Endothelial cell (in vitro differentiated cells): ENCODE measurements at places on chromosomes 11 and 22. TPM values are rescaled to one million over a fixed set of nuclear protein-coding genes. Genes with fewer than 3 reads are reported as not detected.
A peak's percentile ranks its signal among the peaks of the same experiment; 100 is the strongest.

DNA sequence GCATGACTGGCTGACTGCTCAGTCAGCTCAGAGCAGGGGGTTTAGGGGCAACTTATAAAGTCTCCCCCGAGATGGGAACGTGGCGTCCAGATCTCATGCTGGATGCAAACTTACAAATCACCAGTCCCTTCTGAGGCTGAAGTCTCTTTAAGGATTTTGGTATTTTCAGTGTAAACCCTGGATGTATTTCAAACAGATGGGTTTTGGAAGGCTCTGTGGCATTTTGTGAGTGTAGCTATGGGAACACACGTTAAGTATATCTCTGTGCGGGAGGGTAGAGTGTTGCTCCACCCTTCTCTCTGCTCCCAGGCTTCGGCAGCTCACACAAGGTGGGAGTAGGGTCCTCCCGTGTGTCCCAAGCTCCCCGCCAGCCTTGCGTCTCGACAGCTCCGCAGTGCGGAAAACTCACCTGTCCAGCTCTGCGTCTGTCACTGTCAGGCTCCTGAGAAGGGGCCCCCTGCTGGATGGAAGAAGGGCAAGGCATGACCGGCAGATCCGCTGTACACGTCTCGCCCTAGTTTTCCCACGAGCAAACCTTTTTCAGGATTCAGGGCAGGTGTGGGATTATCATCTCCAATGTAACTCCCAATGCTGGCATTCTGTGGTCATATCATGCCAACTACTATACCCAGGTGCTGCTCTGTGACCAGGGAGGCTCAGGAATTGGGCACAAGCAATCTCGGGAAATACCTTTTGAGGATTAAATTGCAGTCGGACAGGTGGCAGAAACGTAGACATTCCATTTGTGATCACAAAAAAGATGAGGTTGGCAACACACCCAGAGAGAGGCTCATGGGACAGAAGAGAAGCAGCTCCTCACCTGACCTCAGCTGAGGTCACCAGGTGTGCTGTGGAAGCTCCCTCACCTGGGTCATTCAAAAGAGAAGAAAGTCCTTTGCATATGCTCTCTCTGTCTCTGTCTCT is 313.9 kb upstream of the B3GAT1 start:
- peaks cover 3% of the 10 kb centered on the region for H3K4me1 ChIP-seq
- H3K27ac ChIP-seq, result no peak overlapping the region
- H3K36me3 ChIP-seq, result no peaks in the 10 kb centered on the region
- H3K27me3 ChIP-seq, result peaks cover 5% of the 10 kb centered on the region

DNA sequence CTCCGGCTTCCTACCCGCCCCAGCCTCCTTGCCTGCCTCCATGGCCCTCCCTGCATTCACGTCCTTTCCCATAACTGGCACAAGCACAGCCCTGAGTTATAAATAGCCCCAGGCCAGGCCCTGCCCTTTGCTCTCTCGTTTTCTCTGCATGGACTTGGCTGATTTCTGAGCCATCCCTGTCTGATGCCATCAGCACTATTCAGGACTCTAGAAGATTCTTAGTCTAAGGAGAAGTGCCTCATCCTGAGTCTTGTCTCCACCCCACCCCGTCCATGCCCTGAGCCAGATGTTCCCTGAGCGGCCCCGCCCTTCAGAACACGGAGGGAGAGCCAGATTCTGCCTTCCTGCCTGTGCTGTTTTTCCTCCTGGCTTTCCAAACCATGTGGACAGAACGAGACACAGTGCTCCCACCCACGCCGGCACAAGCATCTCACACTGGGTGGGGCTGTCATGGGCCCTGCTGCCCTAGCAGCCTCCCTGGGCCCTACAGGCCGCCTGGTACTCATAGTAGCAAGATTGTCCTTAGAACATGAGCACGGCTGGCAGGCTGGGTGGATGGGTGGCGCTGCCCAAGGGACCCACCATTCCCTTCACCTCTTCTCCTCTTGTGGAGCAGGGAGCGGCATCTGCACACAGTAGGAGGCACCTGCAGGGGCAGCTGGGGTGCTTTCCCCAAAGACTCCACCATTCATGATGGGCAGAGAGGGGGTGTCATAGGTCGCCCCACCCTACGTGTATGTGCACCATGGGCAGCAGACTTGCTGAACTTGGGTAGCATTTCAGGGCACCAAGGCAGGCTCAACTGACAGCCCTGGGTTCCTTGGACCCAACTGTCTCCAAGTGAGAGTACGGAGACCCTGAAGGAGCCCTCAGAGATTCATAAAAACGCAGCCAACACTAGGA is 76.9 kb downstream of the BCR start:
- H3K36me3 ChIP-seq, result peaks cover 24% of the 10 kb centered on the region
- no peak overlapping the region for H3K27ac ChIP-seq
- H3K27me3 ChIP-seq, result peaks cover 12% of the 10 kb centered on the region
- DNase-seq, result no peak
- peak overlapping the region; percentile 14 for H3K4me3 ChIP-seq

- peaks cover 13% of the 10 kb centered on the region for H3K36me3 ChIP-seq
- no peak for DNase-seq
- peaks cover 15% of the 10 kb centered on the region for H3K27me3 ChIP-seq
- H3K4me1 ChIP-seq, result peaks cover 85% of the 10 kb centered on the region
Observed at GRCh38 chr11:33933602-33934001, 41.7 kb upstream of the LMO2 start.

DNA sequence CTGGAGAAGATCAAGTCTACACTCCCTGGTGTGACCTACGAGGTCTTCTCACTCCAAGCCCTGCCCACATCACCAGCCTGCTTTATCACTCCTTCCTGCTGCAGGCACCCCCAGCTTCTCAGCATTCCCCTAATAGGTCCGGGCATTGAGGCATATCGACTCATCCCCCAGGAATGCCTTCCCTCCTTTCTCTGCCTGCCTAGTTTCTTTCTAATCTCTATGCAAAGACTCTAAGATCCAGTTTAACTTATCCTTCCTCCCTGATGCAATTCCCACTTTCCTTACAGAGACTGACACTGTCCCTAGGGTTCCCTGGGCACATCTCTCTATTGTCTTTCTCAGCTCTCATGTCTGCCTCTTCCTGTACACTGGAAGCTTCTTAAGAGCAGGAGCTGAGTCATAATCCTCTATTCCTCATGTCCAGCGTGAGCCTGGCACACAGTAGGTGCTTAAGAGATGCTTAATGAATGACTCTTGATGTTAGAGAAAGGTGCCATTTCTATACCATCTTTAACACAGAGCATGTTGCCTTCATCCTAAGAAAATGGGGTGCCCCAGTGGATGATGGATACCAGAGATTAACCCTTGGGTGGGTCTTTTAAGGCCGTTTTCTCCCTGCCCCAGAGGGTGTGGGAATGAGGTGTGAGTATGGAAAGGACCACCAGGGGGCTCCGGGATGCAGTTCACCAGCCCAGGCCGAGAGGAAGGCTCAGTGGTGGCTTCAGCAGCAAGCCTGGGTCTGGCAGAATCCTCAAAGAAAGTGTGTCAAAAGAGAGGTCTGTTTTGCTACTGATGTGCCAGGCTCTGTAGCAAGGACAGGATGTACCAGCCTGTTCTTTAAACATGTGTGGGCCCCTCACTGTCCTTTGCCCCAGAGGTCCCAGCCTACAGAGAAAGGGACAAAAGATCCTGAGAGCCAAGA is 34.7 kb downstream of the PARVA start:
- H3K4me3 ChIP-seq, result no peak overlapping the region
- H3K4me1 ChIP-seq, result peaks cover 21% of the 10 kb centered on the region
- no peaks in the 10 kb centered on the region for H3K36me3 ChIP-seq
- peak; percentile 82 for DNase-seq
- H3K27ac ChIP-seq, result peak overlapping the region; percentile 22

Gene APOBEC3H
- not detected for total RNA-seq

DNA sequence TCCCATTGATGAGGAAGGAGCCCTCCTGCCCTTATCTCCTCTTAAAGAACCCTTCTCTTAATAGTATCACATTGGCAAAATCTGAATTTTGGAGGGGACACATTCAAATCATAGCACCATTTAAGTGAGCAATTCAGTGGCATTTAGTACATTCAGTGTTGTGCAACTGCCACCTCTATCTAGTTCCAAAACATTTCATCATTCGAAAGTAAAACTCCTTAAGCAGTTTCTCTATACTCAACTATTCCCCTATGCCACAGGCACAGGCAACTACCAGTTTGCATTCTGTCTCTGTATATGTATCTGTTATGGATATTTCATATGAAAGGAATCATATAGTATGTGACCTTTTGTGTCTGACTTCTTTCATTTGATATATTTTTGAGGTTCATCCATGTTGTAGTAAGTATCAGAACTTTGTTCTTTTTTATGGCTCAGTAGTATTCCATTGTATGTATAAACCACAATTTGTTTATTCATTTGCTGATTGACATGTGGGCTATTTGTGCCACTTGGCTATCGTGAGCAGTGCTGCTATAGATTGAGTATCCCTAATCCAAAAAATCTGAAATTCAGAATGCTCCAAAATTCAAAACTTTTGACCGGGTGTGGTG is 22.9 kb downstream of the FAR1 start:
- no peak overlapping the region for H3K4me3 ChIP-seq
- peaks cover 8% of the 10 kb centered on the region for H3K36me3 ChIP-seq
- peaks cover 3% of the 10 kb centered on the region for H3K27me3 ChIP-seq
- no peak for DNase-seq
- H3K4me1 ChIP-seq, result peaks cover 13% of the 10 kb centered on the region

DNA sequence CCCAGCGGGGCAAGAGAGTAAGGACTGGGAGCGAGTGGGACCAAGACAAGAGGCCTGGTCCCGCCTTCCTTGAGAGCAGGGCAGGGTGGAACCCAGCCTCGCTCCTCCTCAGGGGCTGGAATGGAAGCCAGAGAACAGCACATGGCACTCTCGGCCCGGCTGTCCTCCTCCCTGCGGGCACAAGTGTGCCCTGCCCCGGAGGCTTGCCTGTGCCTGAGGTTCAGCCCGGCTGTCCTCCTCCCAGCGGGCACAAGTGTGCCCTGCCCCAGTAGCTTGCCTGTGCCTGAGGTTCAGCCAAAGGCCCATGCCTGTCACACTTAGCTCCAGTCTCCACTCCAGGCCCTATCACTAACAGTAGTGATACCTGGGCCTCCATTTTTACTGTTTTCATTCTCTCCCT is 24.2 kb downstream of the SULT4A1 start:
- H3K4me3 ChIP-seq, result no peak overlapping the region
- H3K36me3 ChIP-seq, result peaks cover 11% of the 10 kb centered on the region
- no peak for DNase-seq
- H3K4me1 ChIP-seq, result peaks cover 13% of the 10 kb centered on the region
- no peak overlapping the region for H3K27ac ChIP-seq

DNA sequence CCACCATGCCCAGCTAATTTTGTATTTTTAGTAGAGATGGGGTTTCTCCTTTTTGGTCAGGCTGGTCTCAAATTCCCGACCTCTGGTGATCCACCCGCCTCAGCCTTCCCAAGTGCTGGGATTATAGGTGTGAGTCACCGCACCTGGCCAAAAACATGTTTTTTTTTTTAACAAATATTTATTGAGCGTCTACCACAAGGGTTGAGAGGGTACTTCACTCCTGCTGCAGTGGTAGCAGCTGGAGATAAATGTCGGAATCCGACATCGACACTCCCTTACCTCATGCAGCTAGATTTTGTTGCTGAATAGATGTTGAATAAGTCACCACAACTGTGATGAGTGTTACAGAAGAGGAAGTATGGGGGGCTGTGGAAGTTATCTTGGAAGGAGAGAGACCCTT is 971 bp downstream of the DNAJB13 start:
- peaks cover 5% of the 10 kb centered on the region for H3K27me3 ChIP-seq
- peaks cover 3% of the 10 kb centered on the region for H3K4me1 ChIP-seq
- peak overlapping the region; percentile 13 for H3K27ac ChIP-seq
- H3K36me3 ChIP-seq, result no peaks in the 10 kb centered on the region
- no peak for DNase-seq

Gene CAVIN3
- total RNA-seq, result 91.0 TPM

Gene PISD
- 53.0 TPM for total RNA-seq

Gene NPTXR
- total RNA-seq, result 0.62 TPM

DNA sequence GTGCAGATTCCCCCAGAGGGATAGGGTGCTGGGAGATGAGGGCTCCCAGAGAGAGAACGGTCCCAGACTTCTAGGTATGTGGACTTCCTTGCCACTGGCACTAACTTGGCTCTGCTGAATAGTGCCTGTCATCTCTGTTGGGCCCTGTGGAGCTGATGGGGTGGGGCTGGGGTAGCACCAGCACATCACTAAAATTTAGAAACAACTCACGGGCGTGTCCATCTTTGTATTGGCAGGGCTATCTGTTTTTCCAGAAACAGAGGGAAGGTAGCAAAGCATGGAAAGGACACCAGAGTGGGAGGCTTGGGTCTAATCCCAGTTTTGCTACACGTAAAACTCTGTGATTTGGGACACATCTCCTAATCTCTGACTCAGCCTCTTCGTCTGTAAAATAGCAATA is 25.8 kb downstream of the SWAP70 start:
- no peak overlapping the region for H3K4me3 ChIP-seq
- H3K36me3 ChIP-seq, result peaks cover 5% of the 10 kb centered on the region
- H3K27ac ChIP-seq, result no peak overlapping the region

Gene ZBTB44
- 32.6 TPM for total RNA-seq
